ENCODE measurements at places on chromosomes 4 and X.

GRCh38 chr4:54085284-54085683 is 14.7 kb upstream of the GSX2 start:
- no peak for DNase-seq

DNA sequence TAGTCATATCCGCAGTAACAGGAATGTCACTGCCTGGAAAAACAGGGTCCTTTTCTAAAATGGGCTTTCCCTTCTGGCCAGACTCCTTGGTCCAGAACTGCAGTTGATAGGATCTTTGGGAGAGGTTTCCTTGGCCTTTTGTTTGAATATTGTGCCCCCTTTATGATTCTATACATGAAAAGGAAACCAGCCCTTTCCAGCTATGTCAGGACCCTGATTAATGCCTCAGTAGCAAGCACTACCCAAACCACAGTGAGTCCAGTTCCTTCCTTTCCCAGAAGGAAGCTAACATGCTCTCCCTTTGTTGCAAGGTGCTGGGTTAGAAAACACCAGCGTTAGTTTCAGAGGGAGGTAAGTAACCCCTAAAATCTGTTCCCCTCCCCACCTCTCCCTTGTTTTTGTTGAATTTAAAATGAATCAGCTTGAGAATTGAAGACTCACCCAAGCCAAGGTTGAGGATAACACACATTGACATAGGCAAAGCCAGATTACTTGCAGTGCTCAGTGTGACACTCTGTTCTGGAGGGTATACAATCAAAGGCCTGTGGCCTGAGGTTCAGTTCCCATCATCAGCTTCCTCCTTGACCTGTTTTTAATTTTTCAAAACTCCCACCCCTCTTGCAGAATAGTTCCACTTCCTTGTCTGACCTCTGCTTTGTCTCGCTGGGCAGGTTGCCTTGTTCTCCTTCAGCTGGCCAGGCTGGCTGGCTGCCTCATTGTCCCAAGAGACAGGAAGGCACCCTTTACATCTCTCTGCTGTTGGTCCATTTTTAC is 87.6 kb upstream of the PLAC1 start:
- no peak for DNase-seq

GRCh38 chr4:157727163-157727562 is 445.7 kb downstream of the GASK1B start:
- DNase-seq, result no peak

DNA sequence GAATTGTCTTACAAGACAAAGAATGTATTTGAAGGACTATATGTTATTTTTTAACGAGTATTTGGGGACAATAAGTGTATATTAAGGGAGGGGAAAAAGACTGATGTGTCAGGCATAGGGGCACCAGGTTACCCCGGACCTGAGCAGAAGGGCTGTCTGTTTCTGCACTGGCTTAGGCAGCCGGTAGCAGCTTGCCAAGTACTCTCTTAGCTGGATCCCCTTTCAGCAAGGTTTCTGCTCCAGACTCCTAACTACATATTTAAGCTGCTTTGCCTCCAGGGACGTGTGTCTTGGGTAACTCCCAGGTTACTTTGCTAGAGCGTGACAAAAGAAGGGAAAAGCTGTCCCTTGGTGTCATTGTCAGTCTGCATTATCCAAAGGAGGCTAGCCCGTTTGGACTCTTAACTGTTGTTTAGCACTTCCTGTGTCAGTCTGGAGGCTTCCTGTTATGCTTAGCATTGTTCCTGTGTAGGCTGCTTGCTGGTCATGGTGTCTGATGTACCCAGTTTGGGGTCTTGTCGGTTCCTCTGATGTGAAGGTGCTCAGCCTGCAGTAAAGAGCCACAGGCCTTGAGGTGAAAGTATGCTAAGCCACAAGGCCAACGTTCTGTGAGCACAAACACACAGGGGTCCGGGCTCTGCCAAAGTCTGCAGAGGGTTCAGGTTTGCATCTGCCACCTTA is 11.6 kb downstream of the CXCR3 start:
- no peak for DNase-seq

GRCh38 chrX:83108278-83108677 is 399.8 kb upstream of the POU3F4 start:
- DNase-seq, result no peak

DNA sequence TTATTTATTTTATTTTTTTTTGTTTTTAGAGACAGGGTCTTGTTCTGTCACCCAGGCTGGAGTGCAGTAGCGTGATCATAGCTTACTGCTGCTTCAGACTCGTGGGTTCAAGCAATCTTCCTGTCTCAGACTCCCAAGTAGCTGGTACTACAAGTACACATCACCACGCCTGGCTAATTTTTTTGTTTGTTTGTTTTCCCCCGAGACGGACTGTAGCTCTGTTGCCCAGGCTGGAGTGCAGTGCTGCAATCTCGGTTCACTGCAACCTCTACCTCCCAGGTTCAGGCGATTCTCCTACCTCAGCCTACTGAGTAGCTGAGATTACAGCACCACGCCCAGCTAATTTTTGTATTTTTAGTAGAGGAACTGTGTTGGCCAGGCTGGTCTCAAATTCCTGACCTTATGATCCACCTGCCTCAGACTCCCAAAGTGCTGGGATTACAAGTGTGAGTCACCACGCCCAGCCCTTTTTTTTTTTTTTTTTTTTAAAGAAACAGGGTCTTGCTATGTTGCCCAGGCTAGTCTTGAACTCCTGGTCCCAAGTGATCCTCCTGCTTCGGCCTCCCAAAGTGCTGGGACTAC is 32.2 kb downstream of the COPS4 start:
- no peak for DNase-seq

DNA sequence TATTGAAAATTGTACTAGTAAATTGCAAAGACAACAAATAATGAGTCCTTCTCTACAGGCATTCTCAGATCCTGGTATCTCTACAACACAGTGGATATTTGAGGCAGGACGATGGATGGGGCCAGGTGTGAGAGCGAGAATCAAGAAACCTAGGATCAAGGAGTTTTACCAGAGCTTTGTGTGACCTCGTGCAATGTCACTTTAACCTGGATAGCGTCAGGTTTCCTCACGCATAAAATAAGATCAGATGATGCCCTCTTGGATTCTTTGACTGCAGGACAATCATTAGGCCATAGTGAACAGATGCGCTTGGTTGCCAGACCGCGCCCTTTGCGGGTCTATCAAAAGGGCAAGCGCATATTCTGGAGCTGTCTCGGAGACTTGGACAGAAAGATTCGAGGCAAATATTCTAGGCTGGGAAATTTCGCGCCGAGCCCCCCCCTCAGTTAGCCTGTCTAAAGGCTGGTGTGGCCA is 66.6 kb downstream of the FBXO8 start:
- no peak for DNase-seq

DNA sequence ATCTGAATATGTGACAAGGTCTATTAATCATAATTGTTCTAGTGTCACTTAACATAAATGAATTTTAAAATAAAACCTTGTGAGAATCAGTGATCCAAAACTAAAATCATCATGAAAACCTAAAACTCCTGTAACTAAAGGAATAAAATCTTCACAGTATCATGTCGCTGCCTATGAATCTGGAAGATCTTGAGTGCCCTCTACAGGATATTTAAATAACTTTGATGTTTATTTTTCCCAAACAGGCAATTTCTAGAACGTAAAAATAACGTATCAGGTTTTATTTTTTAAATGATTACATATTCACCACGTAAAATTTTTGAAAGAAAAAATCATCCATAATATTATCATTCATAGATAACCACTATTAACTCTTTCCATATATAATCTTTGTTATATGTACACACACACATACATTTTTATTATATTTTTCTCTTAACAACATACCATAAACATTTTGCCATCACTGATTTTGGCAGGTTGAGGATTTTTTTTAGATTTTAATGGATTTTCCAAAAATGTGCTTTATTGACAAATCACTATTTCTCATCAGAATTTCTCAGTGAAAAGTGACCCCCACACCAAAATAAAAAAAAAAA is 79.6 kb downstream of the COMMD8 start:
- DNase-seq, result peak; percentile 9

- no peak for DNase-seq
These were observed 92.0 kb downstream of the PJA1 start for GRCh38 chrX:69073241-69073640.

DNA sequence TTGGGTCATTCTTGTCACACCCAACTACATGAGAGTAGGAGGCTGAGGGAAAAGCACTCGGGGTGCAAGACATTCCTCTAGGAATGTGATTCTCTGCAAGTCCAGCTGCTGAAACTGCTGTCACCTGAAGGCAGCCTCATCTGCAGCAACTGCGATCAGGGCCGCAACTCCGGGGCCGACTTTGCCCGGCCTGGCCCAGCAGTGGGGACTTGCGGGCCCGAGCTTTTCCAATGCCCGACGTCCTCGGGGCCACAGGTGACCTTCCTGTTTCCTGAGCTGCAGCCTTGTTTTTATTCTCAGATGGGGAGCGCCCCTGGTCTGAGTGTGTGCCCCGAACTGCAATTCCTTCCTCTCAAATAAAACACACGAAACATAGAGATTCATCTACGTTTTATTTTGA is 104.7 kb upstream of the NKX1-1 start:
- DNase-seq, result no peak

DNA sequence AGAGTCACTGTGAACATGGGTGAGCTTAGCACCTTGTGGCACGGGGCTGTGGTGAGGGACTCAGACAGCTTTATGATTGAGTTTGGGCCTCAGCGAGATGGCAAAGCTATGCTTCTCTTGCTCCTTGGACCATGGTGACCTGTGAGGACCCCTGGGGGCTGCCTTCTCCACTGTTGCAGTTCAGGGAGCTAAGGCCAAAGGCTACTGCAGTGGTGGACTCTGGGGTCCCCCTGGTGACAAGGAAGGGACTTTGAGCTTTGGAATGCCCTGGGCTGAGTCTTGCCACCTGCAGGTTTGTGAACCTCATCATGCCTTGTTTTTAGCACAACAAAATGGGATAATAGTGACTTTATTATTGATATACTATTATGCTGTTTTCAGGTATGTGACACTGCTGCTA is 36.5 kb downstream of the TBL1X start:
- DNase-seq, result no peak

- no peak for DNase-seq
These were observed 173.8 kb upstream of the RAI2 start for GRCh38 chrX:18034945-18035344.

- DNase-seq, result no peak
These were observed 9.5 kb upstream of the BMP2K start for GRCh38 chr4:78766650-78767049.

DNA sequence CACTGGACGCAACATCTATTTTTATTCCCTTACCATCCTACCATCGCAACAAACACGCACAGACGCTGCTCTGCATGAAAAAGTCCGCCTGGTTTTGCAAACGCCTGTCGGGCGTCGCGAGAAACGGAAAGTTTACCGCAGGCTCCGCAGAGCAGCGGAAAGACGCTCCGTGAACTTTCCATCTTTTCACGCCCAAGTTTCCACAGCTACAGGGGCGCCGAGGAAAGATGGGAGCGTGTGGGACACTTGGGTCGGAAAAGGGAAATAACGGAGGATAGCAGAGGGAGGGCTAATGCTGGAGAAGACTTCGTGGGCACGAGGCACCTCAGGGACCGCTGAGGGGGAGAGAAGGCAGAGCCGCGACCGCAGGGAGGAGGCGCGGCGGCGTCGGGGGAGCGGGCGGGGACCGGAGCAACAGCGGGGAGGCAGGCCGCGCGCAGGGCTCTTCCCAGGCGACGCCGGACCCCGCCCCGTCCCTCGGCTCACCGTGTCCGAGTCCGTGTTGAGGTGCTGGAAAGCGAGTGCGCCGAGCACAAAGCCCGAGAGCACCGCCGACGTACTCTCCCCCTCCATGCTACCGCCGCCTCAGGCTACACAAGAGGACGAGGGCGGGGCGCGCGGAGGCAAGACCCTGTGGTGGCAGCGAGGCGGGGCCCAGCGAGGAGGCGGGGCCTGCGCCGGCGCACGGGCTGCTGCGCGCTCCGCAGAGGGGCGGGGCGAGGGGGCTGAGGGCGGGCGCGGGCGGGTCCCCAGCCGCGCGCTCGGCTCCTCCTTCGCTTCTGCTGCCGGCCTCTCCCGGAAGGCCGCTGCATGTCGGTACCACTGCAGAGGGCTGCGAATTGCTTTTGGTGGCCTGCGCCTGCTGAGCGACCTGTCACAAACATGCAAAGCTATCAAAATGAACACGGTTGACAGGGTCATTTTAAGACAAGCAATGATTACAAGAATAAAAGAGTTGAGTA is at the start of gene ABRAXAS1:
Gene ABRAXAS1 (minus strand): TSS at position 601 of the 962 bp plus-strand sequence. CDS start 28 bp downstream, at position 573.
- peak; percentile 82 for DNase-seq

DNA sequence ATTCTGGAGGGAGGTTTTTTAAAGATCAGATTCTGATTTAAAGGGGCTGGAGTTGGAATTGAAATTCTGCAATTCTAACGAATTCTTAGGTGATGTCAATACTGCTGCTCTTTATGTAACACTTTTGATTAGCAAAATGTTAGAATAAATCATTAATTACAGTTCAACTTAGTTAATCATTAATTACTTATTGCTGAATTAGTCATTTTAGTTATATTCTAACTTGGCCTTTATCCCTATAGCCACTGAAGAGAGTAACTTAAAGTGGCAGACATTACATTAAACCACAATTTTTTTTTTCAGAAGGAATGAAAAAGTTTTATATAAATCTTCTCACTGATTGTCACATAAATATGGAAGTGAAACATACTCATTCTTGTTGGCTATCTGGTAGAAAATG is 206.6 kb upstream of the ITM2A start:
- DNase-seq, result no peak

GRCh38 chr4:3077796-3078195 is 3.3 kb downstream of the HTT start:
- no peak for DNase-seq

DNA sequence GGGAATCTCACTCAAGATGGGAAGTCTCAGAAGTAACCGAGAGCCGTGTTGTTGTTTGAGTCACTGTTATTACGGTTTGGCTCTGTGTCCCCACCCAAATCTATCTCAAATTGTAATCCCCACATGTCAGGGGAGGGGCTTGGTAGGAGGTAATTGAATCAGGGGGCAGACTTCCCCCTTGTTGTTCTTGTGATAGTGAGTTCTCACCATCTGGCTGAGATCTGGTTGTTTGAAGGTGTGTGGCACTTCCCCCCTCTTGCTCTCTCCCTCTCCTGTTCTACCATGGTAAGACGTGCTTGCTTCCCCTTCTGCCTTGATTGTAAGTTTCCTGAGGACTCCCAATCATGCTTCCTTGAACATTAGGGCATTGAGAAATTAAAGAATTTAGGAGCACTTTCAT is 37.0 kb downstream of the HAND2 start:
- DNase-seq, result no peak

DNA sequence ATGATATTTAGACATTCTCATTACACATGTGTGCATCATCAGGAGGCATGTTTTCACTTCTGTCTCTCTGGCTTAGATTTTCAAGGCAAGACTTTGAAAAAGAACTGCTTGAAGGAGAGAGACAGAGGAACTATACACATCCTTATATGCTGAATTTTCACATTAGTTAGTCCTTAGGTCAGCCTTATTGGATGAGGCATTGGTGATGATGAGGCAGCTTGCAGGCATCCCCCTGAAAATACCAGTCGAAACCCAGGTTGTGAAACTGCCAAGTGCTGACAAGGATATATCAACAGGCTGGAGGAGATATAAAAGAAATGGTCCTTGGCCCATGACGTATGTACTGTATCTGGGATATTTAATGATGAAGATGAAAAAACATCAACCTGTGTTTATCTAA is 297.2 kb upstream of the AADAT start:
- DNase-seq, result no peak

GRCh38 chrX:96564595-96564994 is 120.0 kb upstream of the DIAPH2 start:
- DNase-seq, result no peak

GRCh38 chrX:42432552-42432951 is 345.4 kb downstream of the PPP1R2C start:
- DNase-seq, result no peak

Measured in NT2/D1 (cell line).